NCI-H1417 treated with DMSO at 0.1 percent for 48 hours (cell line): ENCODE measurements at places on chromosomes 4 and X.

GRCh38 chr4:124777007-124777406, 64.5 kb upstream of the ANKRD50 start:
- no peak for DNase-seq

GRCh38 chr4:118711052-118711451, 25.9 kb downstream of the METTL14 start:
- DNase-seq: no peak

- DNase-seq: peak; percentile 0
Measured at GRCh38 chr4:64251781-64252180, 157.5 kb downstream of the TECRL start.

GRCh38 chr4:144748814-144749555, 103.0 kb downstream of the HHIP start:
- no peak for DNase-seq

GRCh38 chr4:52645300-52645699, 13.8 kb downstream of the USP46 start:
- DNase-seq: no peak
